ENCODE measurements at places on chromosomes 4 and X.
A peak's percentile ranks its signal among the peaks of the same experiment; 100 is the strongest.

GRCh38 chrX:135557344-135557743, 36.9 kb downstream of the INTS6L start:
- no peak for DNase-seq

DNA sequence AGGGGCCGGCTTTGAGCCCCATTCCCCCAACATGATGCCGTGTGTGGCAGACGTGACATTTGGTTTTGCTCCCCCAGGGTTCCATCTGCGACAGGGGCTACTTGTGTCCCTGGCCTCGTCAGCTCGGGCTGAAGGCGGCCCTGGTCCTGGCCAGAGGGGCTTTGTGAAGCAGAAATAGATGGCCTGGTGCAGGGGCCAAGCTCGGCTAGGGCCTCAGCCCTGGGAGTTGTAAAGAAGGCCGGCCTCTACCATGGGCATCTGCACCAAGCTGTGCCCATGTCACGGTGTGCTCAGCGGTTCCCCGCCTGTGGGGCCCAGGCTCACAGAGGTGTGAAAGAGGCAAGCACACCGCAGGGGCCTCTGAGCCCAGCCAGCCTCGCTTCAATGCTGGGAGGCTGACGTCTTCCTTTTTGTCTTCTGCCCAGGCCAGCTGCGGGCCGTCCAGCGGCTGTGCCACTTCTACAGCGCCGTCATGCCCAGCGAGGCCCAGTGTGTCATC, 32.5 kb downstream of the SH3TC1 start:
- DNase-seq, result no peak

- DNase-seq, result no peak
Measured at GRCh38 chrX:150038315-150038714, 100.0 kb upstream of the EOLA2 start.

DNA sequence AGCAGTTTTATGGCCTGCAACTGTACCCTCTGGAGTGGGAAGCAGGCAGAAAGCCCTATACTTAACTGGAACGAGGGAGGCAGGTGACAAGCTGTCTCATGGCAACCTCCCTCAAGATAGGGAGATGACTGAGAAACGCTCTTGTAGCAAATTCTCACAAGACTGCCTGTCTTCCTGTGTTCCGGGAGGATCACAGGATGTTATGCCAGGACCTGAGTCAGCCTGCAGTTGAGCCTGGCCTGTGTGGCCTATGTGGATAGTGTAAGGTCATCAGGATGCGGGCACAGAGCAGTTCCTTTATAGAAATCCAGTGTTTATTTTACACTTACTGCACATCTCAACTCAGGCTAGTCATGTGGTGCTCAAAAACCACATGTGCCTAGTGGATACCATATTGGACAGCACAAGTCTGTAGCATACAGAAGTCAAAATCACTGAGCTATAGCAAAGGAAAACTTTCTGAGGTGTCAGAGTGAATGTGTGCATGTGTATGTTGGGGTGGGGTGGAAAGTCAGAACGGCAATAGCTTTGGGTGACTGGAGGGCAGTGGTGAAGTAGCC, 25.2 kb downstream of the TAF7L start:
- no peak for DNase-seq

- DNase-seq, result no peak
Measured at GRCh38 chrX:47927212-47927611, 76.6 kb downstream of the ZNF182 start.

GRCh38 chr4:73451404-73451803, 15.4 kb downstream of the AFP start:
- DNase-seq, result no peak

- no peak for DNase-seq
Measured at GRCh38 chr4:98521486-98521885, 136.9 kb downstream of the TSPAN5 start.

GRCh38 chr4:26124753-26125321, 196.0 kb upstream of the RBPJ start:
- no peak for DNase-seq

GRCh38 chrX:2228536-2228935, 272.2 kb downstream of the DHRSX start:
- DNase-seq, result no peak

- DNase-seq, result no peak
Measured at GRCh38 chr4:40311811-40312346, 23.3 kb upstream of the CHRNA9 start.

DNA sequence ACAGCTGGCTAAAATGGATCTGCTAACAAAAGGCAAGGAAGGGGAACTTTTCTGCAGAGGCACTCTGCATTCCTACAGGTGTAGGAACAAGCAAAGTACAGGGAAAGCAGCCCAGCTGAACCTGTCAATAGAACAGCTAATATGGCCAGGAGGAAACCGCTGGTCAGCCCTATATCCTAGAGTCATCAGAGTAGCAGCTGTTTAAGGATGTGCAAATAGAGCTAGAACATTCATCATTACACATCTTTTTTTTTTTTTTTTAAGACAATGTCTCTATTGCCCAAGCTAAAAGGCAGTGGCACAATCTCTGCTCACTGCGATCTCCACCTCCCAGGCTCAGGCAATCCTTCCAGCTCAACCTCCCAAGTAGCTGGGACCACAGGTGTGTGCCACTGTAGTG, 163.0 kb downstream of the BTC start:
- DNase-seq, result no peak

- DNase-seq, result no peak
Measured at GRCh38 chr4:165743422-165743821, 129.6 kb upstream of the TLL1 start.

- no peak for DNase-seq
Measured at GRCh38 chr4:135338181-135338580, 1136.6 kb upstream of the PABPC4L start.

GRCh38 chrX:97452283-97452682, 568.6 kb downstream of the RPA4 start:
- no peak for DNase-seq

DNA sequence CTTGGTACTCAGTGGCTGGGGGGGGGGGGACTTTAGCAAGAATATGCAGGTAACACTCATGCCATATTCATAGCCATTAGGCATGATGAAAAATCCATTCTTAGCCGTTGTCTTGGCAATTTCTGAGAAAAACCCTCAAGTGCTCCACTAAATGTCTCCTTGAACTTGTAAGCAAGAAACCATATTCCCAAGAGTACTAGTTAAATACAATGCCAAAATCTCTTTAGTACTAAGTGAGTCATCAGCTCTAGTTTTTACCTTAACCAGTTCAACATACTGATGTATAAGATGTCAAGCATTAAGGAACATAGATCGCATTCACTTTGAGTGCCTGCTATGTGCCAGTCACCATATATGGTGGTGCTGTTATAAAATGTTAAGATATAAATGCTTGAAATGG, 27.5 kb downstream of the UBE2D3 start:
- DNase-seq, result no peak

DNA sequence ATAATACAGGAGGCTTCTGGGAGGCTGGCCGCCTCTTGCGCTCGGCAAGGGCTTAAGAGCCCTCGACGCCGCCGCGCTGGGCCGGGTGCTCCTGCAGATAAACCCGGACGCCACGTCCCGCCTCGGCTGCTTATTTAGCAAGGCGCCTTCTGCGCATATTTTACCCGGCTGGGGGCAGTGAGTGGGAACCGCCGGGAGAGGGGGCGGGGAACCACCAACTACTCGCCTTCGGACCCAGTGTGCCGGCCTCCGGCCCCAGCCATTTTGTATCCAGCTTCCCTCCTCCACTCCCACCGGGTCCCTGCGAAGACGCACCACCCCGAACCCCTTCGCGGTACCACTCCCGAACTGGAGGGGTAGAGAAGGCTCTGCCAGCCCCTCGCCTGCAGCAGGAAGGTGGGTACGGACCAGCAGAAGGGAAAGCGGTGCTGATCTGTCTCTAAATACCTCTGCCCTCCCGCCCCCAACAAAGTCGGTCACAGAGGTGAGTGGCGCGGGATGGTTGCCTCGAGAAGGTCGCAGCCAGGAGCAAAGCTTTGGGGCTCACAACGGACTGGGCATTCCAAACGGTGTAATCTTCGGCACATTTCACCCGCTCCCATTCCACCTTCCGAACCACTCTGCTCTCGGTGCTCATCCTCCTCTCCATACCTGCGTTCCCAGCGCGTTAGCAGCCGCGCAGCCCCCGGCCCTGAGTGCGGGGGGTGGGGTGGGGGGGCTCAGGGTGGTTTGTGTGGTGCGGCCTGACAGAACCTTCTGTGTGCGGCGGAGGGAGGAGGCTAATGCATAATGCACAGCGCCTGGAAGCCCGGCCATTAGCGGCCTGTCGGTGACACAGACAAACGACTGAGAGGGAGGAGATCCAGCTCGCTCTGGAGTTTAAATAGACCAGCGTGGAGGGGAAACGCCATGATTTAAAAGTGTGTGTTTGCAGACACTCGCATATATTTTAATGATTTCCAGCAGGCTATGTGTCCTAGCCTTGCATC, 4.9 kb upstream of the BCOR start:
- no peak for DNase-seq

DNA sequence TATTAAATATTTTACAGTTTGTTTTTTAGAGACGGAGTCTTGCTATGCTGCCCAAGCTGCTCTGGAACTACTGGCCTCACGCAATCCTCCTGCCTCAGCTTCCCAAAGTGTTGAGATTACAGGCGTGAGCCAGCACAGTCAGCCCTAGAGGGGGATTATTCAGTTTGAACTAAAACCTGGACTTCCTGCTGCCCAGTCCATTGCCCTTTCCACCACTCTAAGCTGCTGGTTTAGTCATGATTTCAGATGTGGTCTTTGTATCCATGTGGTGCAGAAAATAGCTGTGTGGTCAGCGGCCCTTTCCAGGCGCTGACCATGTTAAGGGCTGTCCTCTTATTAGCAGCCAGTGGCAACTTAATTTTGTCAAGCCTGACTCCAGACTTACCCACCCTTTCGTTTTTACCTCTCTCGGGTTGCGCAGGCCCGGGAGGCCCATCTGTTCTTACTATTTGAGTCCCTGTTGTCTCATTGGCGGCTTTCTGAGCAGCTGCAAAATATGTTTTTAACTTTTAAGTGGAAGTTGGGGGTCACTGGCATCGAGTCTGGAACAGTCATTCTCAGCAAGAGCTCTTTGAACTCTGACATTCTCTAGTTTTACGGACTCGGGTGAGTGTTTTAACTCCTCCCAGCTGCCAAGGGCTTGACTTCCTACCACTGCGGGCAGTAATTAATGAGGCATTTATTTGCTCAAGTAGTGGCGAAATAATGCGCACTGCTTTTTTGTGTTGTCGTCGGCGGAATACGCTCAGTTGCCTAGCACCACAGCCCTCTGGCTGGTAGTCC, 773 bp upstream of the VMA21 start:
- peak; percentile 2 for DNase-seq

DNA sequence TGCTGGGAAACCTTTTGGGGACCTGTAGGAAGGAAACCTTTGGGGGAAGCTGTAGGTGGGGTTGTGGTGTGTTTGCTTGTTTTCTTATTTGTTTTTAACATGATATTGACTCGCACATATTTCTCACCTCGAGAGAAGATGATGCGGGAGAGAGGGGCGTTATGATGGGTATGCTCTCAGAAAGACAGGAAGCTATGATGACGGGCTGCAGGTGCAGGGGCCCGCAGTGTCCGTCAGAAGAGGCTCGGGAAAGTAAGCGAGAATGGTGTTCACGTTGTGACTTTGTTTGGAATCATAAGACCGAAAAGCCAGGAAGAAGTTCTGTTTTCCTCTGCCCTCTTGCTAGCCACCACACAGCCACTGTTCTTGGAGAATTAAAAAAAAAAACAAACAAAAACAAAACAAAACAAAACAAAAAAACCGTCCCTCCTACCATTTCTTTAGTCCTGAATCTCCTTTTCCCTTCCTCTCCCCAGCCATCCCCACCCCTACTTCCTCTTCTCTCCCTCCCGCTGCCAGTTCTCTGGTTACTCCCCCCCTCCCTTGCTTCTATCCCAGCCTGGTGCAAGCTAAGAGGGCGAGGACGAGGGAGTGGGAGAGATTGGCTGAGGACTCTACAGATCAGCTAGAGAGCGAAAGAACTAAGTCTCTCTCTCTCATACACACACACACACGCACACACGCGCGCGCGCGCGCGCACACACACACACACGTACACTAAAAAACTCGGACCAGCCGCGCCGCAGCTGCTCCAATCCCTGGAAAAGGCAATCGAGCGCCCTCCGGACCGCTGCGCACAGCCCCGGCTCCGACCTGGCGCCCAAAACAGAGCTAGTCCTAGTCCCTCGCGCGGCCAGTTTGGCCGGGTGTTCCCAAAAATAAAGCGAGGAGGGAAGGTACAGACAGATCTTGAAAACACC, at the start of gene BMP3:
Gene BMP3 (plus strand): TSS at position 648 of the 920 bp plus-strand sequence. CDS start 577 bp downstream, outside the sequence.
- no peak for DNase-seq

- DNase-seq, result no peak
Measured at GRCh38 chr4:183165376-183165775, 66.3 kb downstream of the WWC2 start.

- no peak for DNase-seq
Measured at GRCh38 chr4:40838742-40839141, 89.0 kb downstream of the NSUN7 start.

GRCh38 chrX:440636-441035, 53.9 kb upstream of the PPP2R3B start:
- no peak for DNase-seq

- no peak for DNase-seq
Measured at GRCh38 chr4:98248934-98249333, 12.2 kb upstream of the RAP1GDS1 start.

Measured in GM12878 (cell line).